ENCODE measurements at places on chromosomes 13 and 19.

DNA sequence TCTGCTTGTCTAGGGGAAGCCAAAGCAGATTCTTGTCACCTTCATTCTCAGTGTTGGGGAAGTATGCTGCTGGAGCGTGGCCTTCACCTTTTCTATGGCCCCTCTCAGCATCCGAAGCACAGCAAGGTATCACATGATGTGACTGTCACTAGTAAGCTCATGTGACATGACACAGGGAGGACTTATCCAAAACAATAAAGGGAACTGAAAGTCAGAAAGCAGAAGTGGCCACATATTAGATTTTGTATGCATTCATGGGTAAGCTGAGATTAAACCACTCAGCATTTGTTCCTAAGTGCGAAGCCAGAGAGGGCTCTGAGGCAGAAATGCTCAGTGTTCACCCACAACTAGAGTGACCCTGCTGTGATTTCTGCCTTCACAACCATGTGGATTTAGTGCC, 72.8 kb upstream of the PCDH8 start:
- DNase-seq, result no peak

DNA sequence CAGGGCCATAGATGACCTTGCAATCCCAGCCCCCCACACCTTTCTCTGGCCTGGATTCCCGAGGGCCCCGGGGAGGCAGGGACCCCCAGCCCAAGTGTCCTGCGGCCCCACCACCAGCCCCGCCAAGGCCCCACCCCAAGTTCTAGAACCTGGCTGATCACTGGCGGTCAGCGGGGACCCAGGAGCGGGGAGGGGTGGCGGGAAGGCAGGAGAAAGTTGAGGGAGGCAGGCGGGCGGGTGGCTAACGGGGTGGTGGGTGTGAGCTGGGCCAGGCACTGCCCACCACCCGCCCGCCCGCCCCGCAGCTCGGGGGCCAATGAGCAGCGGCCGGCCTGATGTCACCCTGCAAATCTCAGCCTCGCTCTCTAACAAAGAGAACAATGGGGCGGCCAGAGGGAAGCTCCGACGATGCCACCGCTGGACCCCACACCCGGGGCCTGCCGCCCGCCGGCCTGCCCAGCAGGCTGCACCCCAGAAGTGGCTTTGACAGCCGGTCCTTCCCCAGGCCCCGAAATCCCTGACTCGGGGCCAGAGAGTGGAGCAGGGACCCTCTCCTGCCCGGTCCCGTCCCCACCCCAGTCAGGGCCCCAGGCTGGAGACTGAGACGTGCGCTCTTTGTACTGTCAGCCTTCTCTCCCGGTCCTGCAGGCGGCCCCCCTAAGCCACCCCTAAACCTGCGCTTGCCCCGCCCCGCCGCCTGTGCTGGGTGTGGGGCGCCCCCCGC, 1.6 kb downstream of the MEX3D start:
- peak; percentile 87 for DNase-seq

- DNase-seq, result no peak
These were observed 262.1 kb downstream of the ZNF536 start for GRCh38 chr19:30634131-30634830.

- peak; percentile 29 for DNase-seq
These were observed 112.1 kb upstream of the SOX1 start for GRCh38 chr13:111954661-111955411.

GRCh38 chr13:109699628-109700071, 86.7 kb downstream of the IRS2 start:
- DNase-seq, result peak; percentile 15
